ENCODE measurements at places on chromosomes 1 and 21.

- peak; percentile 39 for DNase-seq
These were observed 85.7 kb upstream of the KRTAP19-8 start for GRCh38 chr21:31124010-31124409.

- DNase-seq: no peak
These were observed 146.1 kb upstream of the LMO4 start for GRCh38 chr1:87182611-87183010.

- no peak for DNase-seq
These were observed 65.6 kb downstream of the ENAH start for GRCh38 chr1:225587310-225587709.

DNA sequence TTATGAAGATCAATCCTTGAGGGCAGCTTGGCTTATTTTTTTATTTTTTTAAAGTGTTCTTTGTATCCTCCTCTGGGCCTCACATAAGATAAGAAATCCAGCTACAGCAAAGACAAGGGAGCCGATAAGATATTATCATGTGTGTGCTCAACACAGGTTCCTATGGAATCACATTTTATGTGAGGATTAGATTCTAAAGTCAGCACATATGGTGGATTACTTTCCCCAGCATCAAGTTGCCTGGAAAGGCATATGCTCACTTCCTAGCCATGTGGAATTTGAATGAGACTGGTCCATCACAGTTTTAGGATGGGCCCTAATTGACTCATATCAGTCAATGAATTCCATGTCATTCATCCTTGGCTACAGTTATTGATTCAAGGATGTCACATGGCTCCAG, 456.9 kb upstream of the LRRC7 start:
- no peak for DNase-seq

DNA sequence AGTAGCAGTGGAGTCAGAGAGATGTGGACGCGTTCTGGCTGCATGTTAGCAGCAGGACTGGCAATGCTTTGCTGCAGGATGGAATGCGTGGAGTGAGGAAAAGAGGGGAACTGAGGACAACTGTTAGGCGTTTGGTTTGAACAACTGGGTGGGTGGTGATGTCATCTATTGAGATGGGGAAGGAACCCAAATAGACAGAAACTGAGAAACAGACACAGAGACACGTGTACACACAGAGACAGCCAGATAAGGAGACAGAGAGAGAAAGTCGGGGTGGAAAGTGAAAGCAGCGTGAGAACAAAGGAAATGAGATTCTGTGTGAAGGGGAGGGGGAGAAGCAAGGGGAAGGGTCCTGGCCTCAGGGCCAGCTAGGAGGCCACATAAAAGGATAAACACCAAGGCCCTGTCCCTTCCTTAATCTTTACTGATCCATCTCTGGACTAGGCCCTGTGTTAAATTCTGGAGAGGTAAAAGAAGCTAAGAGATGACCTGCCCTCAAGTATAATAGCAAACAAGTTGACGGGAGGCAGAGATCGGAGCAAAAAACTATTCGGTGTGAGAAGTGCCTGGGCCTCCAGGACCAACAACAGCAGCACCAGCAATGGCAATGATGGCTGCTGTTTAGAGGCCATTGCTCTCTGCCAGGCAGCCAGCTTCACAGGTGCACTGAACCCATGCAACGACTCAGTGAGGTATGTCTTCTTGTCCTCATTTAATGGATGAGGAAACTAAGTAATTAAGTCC, 31.6 kb downstream of the VWA5B1 start:
- DNase-seq: no peak

DNA sequence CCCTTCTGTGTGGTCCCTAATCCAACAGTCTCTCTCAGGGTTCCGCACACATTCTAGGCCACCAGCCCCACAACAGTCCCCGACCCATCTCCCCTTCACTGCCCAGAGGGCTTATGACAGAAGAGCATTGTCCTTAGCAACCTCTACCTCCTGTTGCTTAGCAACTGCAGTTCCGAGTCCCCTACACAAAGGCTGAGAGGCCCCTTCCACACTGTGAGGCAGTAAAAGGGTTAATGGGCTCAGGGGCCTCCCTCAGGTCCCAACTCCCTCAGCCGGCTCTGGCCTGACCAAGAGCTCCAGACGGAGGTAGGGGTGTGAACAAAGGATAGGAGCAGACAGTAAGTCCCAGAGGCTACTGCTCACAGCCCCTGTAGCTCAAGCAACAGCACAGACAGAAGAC, 4.3 kb downstream of the IGSF9 start:
- no peak for DNase-seq

DNA sequence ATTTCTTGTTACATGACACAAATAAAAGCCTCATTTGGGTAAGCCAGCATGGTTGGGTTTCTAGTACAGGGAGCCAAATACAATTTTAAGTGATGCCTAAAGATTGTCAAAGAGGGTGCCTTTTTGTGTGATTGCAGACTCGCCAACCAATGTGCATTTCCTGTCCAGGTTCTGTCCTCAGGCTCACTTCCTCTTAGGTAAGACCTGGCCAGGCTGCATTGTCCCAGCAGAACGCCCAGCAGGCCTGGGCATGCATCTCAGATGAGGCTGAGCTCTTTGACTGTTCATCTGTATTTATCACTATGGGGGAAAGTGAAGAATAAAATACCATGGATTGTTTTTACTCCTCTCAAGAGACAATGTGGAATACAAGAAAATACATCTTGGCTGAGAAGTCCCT, 49.7 kb downstream of the KCNC4 start:
- no peak for DNase-seq

GRCh38 chr1:182054698-182055326, 6.7 kb downstream of the ZNF648 start:
- no peak for DNase-seq

DNA sequence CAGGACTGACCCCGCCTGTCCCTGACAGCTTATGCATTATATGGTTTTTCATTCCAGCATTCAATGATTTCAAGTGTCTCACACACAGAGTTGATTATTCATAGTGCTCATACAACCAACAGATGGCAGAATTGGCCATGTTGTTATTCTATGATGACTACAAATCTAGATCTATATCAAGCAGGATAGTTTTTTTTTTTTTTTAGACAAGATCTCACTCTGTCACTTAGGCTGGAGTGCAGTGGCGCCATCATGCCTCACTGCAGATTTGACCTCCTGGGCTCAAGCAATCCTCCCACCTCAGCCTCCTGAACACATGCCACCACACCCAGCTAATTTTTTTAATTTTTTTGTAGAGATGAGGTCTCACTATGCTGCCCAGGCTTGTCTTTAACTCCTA, 40.1 kb upstream of the LRRC8D start:
- DNase-seq: no peak

GRCh38 chr1:198660341-198661261, 21.8 kb downstream of the PTPRC start:
- DNase-seq: peak; percentile 26

DNA sequence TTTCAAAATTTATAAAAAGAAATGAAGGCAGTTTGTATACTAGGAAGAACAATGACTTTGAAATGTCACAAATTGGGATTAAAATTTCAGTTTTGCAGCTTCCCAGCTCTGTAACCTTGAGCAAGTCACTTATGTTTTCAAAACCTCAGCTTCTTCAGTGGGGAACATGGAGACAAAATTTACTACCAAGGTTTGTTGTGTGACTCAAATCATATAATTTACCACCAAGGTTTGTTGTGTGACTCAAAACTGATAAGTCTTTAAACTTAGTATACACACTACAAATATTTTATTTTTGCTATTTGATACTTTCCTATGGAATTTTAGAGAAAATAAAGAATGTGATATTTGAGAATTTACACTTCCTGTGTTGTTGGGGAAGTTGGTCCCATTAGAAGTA, 219.9 kb downstream of the KCTD3 start:
- DNase-seq: no peak

DNA sequence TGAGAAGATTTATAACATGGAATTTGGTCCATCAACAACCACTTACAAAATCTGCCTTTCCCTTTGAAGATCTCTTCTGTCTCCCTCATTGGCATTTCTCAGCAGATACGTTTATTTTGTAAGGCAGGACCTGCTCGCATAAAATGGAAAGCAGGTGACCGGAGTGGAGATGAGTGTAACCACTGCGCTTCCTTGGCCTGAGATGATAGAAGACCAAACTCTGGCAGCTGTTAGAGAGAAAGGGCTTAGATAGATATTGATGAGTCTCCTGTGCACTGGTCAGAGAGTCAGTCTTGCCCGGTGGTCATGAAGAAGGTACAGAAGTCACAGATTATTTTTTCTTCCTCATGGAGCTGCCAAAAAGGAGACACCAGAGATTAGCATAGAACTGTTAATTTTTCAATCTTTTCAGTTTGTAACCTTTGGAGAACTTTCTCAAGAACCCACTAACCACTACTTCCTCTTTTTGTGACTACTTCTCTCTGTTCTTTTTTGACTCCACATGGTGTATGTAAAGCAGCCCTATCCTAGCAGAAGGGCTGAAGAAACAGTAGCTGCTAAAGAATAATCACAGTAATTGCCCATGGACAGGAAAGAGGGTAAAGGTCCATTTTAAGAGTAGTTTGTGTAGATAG, 47.6 kb downstream of the FCRL3 start:
- no peak for DNase-seq

DNA sequence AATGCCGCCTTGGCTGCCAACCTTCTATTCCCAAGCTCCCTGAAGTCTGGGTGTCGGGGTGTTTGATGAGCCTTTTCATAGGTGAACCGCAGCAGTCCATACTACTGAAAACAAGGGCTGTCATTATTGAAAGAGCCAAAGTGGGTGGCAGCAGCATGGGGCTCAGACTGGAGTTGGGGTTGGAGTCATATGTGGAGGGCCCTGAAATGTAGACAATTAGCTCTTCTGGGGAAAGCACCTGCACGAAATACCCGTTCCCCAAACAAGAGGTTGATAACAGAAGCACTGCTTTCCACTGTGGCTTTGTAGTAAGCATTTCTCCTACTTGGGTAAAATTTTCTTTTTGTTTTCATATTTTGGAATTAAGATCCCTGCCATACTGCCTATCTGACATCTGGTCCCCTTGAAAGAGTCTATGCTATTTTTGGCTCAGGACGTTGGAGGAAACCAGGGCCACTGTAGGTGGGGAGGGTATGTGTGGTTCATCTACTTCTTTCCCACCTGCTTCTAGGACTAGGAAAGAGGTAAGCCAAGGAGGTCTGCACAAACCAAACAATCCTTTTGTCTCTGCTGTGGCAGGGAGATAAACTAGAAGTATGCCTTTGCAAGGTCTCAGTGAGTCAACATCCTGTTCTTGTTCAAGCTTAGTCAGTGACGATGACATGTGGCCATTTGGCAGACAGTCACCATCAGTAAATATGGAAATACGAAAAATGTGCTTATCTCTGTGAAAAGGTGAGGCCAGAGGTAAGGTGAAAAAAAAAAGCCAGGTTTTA, 197.0 kb upstream of the UBE2U start:
- no peak for DNase-seq

- no peak for DNase-seq
These were observed 39.7 kb upstream of the ATP1A1 start for GRCh38 chr1:116333171-116334014.

GRCh38 chr1:222877854-222878253, 63.0 kb downstream of the DISP1 start:
- DNase-seq: no peak

Data from CD4-positive, alpha-beta T cell treated with Interleukin-15 for 1 hour (primary cell).